ENCODE measurements at places on chromosomes 1 and 21. TPM values are rescaled to one million over a fixed set of nuclear protein-coding genes. Genes with fewer than 3 reads are reported as not detected.

DNA sequence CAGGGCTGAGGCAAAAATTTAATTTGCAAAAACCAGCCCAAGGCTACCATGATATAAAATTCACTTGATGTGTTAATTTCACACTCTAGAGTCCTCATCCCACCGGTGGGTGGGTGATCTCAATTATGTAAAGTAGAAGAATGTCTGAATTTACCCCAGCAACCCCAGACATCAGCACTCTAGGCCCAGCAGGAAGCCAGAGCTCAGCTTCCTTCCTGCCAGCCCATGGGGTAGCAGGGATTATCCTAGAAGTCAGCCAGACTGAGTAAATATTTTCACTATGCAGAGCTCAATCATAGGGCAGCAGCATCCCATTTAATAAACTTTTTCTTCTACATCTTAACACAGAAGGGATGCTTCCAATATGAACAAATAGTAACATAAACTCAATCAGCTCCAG lies 71.0 kb downstream of the SIPA1L2 start:
- no peak for DNase-seq

DNA sequence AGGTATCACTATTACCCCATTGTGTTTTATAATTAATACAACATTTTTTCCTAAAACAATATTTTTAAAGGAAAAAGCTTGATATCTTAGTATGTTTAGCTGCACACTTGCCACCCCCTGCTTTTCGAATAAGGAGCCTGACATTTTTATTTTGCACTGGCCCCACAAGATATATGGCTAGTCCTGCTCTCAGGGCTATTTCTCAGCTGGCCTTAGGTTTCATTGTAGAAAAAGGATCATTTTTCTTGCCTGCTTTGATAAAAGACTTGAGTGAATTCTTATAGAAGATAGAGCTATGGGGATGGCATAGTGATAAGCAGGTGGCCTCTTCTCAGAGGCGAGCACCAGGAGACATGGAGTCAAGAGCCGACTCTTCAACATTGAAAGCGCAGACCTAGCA lies 167.0 kb downstream of the FAM78B start:
- no peak for DNase-seq

- DNase-seq = peak; percentile 26
Observed at GRCh38 chr1:244920911-244921761, 56.8 kb upstream of the HNRNPU start.

TRIM58 gene
- total RNA-seq = not detected

PADI2 gene
- 0.86 TPM for total RNA-seq
